ENCODE measurements at places on chromosomes 7 and 10.

GRCh38 chr10:119208553-119208940 is 1.2 kb downstream of the GRK5 start:
- peak; percentile 15 for DNase-seq

DNA sequence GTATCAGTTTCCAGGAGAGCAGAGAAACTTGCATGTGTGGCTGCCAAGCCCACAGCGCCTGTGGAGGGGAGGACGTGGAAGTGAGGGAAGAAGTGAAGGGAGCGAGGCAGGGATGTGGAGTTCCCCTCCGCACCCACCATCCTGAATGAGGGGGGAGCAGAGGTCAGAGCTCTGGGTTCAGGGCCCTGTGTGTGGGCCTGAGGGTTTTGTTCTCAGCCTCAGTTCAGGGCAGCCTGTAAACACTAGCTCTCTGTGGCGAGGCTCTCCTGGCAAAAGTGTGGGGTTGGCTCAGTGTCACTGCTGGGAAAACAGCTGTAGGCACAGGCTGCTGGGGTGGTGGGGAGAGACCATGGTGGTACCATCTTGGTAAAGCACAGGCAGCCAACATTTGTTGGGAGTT is 108.4 kb downstream of the C10orf105 start:
- no peak for DNase-seq

DNA sequence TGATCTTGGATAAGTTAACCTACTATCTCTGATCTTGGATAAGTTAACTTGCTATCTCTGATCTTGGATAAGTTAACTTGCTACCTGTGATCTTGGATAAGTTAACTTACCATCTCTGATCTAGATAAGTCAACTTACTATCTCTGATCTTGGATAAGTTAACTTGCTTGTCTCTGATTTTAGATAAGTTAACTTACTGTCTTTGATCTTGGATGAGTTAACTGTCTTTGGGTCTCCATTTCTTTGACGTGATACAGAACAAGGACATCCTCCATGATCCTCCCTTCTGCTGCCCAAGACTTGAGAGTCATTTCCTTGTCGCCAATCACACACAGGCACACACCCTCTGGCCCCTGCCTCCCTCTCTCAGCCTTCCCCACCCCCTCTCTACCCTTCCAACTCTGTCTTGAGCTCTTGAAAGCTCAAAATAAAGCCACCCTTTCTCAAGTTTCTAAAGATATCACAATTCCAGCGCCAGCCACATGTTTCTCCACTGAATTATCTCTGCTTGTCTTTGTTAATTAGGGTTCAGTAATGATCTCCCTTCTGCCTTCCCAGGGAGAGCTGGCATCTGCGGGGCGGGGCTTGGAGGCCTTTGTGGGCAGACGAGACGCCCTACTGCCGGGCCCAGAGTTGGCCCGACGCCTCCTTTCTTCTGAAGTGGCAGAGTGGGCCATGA is 85.1 kb upstream of the GTF2I start:
- DNase-seq = no peak

DNA sequence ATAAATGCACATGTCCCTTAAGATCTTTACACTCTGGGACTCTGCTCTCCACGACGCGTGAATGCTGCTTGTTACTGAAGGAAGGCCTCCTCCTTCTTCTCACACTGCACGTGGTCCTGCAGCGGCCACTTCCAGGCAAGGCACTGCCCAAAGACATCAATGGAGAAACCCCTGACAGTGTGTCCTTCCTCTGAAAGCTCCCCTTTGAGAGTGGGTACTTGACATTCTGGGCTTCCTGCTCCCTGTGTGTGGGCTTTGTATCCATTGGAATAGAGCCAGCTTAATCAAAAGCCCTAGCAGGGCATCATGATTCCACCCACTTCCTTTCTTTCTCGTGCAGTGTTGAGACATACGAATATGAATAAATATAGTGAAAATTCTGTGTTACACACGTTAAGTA is 69.7 kb upstream of the STK17A start:
- DNase-seq = no peak

DNA sequence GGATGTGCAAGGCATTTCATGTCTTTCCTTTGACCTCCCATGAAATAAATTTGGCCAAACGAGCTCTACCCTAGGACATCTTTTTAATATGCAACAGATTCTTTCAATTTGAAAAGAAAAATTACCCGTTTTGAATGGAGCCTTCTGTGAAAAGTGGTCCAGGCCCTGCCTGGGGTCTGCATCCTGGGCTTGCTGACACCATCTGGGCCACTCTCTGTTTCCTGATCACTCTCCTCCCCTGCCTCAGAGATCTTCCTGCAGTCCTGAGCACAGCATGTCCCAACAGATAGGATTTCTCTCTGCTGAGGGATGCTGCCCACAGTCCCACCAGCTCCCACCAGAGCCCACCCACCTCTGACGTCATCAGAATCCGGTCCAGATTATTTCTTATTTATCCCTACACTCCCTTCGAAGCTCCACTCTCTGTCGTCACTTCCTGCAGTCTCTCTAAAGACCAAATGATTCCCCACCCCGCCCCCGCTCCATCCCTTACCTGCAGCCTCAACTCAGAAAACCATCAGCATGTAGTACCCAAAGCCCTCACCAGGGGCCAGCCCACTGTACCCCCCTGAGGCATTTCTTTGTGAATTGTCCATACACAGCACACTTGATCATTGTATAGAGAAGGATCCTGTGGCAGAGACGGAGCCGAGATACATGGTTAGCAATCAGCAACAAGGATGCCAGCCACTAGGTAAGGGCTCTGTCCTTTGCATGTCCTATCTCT is 192.1 kb upstream of the MGMT start:
- no peak for DNase-seq

- no peak for DNase-seq
These were observed 95.2 kb downstream of the VOPP1 start for GRCh38 chr7:55476852-55477780.

Measured in germinal center (tissue), 1 donor.